ENCODE measurements at places on chromosomes 7 and 10.

DNA sequence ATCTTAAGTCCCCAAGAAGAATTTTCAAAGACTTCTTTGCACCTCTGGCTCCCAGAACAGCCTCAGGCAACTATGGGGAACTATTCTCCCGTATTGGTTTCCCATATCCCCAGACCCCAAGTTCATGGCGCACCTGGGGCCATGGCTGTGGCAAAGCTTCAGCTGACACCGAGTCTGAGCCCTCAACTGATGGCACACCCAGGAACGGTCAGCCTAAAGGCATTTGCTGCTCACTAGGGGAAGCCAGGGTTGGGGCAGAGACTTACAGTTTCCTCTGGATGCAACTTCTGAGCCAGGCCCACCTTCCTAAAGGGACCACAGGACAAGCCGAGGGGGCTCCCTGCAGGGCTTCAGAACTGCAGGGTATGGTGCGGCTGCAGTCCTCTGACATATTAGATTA is 13.7 kb upstream of the CPA1 start:
- no peak for DNase-seq

DNA sequence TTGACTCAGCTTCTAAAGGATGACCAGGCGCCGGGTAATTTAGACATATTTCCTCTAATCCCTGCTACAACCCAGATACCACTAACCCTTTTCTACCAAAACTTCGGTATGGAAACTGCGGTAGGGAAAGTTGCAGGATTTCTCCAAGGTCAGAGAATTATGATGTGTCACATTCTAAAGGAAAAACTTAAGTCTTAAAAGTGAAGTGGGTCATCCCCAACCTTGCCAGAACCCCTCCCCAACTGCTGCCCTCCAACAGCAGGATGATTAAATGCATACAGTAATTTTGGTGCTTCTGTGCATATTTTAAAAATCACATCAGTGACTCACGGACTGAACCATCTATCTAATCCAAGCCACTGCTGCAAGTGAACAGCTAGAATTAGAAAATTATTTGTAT is 52.7 kb downstream of the GRB10 start:
- no peak for DNase-seq

GRCh38 chr10:44723082-44723481 is 188.1 kb upstream of the TMEM72 start:
- DNase-seq: no peak

- DNase-seq: no peak
Observed at GRCh38 chr7:111760043-111760442, 197.8 kb upstream of the IMMP2L start.

GRCh38 chr7:158473221-158473620 is 114.4 kb downstream of the PTPRN2 start:
- DNase-seq: peak; percentile 6

DNA sequence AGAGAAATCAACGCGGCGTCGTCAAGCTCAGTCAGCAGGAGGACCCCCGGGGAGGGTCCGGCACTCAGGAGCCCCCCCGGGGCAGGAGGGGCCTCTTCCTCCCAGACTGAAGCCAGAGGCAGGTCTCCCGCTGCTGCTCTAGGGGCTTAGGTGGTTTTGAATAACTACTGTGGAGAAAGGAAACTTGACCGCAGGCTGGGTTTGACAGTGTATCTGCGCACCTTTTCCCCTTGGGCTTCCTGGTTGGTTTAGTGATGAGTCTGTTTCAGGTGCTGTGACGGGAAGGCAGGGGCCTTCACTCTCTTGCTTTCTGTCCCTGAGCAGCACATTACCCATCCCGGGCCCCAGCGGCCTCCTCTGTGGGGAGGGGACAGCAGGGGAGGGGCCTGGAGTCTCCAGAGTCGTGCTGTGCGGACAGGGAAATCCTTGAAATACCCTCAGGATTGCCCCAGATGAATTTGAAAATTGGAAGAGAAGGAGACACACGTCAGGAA is 262.2 kb downstream of the ADARB2 start:
- no peak for DNase-seq

DNA sequence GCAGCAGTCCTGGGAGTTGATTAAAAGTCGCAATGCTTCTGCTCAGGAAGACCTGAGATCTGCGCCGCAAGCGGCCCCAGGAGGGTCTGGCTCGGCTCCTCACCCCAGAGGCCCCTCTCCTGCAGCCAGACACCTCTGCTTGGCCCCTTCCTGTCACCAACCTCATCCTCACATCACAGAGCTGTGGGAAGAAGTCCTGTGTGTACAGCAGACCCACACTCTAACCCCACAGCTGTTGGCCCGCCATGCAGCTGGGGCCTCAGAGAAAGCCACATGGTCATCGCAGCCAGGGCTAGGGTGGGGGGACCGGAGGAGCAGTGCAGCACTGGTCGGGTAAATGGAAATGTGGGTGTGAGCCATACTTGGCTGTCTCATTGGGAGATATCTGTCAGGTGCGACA is 97.7 kb downstream of the RGS10 start:
- DNase-seq: no peak

GRCh38 chr7:31000161-31000693 is 36.5 kb downstream of the GHRHR start:
- DNase-seq: peak; percentile 51

DNA sequence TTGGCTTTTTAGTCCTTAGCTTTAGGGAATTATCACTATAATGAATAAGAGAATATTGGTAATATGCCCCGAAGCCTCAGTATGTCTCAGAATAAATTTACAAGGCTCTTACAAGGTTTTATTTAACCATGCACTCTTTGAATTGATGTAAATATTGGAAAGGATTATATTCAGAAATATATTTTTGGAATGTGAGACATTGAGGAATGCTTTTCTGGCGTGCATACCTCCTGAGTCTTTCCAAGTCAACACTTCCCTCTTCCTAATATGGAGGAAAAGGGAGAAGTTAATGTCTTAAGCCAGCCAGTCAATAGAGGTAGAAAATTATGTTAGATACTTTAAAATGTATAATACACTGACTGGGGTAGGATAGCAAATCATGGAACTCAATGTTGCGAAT is 1.2 kb upstream of the OR2F1 start:
- DNase-seq: no peak

- peak; percentile 16 for DNase-seq
Observed at GRCh38 chr7:101308245-101309085, 13.1 kb downstream of the IFT22 start.

- no peak for DNase-seq
Observed at GRCh38 chr7:18913106-18913505, 204.3 kb downstream of the TWIST1 start.

- no peak for DNase-seq
Observed at GRCh38 chr10:108166401-108166800, 1001.9 kb upstream of the SORCS1 start.

DNA sequence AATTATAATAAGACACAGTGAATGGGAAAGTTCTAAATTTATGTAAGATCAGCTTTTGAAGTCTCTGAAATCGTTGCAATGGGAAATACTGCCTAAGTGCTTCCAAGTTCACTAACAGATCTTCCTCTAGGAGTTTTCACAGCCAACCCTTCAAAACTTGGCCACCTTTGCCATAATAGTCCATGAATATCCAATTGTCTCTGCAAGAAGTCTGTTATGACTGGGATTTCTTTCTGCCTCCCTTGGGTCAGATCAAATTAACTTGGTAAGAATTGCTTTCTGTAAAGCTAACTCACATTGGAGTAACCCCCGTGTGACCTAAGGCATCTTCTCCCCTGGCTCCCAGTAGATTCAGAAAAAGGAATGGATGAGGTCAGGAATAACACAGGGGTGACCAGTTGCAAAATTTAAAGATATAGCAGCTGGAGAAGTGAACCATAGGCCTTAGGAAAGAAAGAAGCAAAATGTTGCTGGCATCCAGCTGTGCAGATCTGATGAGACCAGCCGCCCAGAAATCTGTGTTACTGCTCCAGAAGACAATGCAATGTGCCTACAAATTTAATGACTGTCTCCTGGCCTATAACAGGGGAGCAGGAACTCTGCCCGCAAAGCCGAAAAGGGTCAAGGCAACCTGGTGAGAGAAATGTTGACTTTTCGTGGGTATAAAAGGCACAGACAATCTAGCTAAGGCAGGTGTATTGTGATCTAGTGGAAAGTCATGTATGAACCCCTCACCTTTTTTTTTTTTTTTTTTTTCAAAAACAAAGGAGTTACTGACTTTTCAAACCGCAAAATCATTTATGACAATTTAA is 7.5 kb upstream of the OPTN start:
- no peak for DNase-seq

GRCh38 chr10:80786322-80786721 is 248.6 kb downstream of the SH2D4B start:
- no peak for DNase-seq

GRCh38 chr10:112461029-112461887 is 14.2 kb downstream of the VTI1A start:
- peak; percentile 64 for DNase-seq

DNA sequence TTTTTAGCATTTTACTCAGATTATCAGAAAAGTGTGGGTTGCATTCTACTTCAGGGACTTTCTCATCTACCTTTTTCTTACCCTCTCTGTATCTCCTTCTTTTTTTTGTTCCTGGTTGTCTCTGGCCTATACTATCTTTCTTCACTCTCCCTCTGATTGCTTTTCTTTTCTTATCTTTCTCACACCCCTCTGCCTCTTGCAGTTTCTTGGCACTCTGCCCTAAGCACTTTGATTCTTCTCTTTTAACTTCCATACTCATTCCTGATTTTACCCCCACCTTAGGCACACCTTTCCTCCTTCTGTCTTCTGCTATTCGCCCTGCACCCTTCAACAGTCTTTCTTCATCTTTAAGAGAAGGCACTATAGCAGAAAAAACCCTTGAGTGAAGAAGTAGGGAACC is 92.8 kb upstream of the HPS1 start:
- no peak for DNase-seq

DNA sequence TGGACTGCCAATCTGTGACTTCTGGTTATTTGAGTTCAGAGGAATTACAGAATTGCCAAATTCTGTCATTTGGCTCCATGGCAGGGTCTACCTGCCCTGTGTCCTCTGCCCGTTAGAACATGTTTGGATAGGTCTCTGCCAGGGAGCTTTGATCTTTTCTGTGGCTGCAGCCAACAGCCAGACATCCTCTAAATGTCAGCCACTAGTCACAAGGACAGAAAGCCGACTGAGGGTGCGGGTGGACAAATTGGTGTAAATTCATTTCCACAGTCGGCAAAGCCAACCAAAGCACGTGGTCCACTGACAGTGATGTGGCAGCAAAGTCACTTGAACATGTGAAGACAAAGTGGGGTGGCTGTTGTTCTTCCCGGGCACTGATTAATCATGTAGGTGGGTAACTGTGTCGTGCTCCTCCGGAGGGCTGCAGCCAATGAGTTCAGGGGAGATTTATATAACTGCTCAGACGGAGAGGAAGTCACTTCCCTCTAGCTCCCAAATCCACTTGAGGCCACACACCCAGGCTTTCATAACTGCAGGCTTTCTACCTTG is 26.7 kb upstream of the CAMK1D start:
- DNase-seq: peak; percentile 63

GRCh38 chr10:11043446-11044127 is 25.9 kb downstream of the CELF2 start:
- DNase-seq: no peak

DNA sequence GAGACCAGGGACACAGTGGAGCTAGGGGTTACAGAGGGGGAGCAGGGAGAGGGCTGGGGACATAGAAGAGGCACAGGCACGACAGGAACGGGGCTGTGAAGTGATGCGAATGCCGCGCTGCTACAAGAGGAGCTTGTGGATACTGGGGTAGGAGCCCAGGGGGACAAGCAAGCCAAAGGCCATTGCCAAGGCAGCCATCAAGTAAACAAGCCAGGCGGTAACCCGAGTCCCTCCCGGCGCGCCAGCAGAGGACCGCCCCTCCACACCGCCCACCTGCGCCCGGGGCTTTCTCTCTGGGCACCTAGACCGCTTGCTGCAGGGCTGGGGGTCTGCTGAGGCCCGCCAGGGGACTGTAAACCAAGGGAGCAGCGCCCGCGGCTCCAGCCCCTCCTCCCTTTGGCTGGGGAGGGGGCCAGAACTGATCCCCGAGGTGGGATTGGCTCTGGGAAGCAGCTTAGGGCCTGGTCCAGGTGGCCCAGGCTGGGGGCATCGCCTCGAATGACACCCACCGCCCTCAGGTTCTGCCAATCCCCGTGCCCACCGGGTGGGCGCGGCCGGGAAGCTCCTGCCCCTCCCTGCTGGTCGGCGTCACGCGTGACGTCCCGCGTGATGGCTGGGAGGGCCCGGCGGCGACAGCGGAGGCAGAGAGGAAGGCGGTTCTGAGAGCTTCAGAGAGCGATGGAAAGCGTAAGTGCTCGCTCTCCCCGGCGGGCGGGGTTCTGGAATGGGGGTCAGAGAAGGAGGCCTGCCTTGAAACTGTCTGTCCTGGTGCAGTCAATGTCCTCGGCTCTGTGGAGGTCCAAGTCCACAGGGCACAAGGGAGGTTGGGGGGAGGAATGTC is 982 bp downstream of the SFXN3 start:
- DNase-seq: peak; percentile 95

DNA sequence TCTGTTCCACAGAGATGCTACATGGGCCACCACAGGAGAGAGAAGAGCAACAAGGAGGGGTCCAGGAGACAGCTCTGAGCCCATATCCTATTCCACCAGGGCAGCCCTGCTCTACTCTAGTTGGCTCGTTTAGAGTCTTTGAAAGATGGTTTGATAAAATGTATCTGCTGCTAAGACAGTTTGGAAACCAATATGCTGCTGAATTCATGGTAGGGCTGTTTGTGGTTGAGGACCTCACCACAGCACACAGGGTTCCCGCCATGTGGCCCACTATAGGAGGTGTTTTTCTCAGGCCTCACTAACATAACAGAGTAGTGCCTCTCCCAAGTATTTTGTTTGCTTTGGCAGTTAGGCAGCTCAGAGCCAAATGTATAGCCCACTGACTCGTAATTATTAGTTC is 35.8 kb upstream of the ZC3HAV1L start:
- DNase-seq: no peak

DNA sequence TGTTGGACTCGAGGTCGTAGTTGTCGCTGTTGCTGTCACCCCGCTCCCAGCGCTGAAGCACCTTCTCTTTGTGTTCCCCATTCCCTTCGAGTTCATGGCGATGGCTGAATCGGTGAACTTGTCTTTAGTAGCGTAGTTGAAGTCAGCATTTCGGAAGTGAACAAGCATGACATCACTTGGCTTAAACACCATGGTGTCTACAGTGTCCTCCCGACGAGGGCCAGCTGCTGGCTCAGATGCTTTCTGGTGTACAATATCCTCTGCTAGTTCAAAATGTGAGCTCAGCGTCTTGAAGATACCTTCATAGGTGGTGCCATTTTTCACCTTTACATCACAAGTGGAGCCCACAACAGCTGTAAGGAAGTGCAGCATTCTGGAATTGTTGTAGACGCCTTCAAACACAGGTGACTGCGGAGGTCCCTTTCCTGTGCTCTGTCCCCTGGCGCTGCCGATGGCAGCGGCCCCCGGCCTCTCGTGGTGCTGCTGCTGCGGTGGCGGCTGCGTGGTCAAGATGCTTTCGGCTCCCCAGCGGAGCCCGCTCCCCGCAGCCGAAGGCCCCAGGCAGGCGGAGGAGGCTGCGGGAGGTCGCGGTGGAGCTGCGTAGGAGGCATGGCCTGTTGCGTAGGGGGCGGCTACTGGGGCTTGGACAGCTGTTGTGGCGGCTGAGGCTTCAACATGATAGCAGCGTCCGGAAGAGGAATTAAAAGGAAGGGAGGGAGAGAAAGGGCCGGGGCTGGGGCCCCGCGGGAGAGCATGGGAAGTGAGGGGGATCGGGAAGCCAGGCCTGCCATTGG is 59.3 kb downstream of the ANKMY2 start:
- DNase-seq: no peak

Data from suppressor macrophage (primary cell).